Hepatic stellate cell (primary cell): ENCODE measurements at places on chromosomes 2 and 18.

- no peak for DNase-seq
These were observed 6.7 kb upstream of the LCT start for GRCh38 chr2:135843671-135844070.

- DNase-seq = no peak
These were observed 3.3 kb downstream of the APCDD1 start for GRCh38 chr18:10457767-10458166.

DNA sequence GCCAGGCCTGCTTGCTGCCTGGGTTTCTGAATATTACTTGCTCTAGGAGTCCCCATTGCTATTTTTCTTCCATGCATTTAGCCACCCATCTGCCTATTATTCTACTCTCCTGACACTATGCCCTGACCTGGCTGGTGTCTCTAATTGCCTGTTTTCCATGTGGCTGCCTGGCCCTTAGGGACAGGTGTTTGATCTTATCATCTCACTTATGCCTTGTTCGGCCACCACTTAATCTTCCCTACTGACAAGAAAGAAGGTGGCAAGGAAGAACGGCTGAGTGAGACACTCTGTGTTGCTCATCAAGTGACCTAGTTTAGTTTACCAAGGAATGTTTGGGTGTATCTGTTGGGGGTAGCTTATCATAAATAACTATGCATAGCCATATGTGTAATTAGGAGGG lies 50.4 kb upstream of the RAPH1 start:
- no peak for DNase-seq

- no peak for DNase-seq
These were observed 18.8 kb downstream of the FSIP2 start for GRCh38 chr2:185757356-185757755.

DNA sequence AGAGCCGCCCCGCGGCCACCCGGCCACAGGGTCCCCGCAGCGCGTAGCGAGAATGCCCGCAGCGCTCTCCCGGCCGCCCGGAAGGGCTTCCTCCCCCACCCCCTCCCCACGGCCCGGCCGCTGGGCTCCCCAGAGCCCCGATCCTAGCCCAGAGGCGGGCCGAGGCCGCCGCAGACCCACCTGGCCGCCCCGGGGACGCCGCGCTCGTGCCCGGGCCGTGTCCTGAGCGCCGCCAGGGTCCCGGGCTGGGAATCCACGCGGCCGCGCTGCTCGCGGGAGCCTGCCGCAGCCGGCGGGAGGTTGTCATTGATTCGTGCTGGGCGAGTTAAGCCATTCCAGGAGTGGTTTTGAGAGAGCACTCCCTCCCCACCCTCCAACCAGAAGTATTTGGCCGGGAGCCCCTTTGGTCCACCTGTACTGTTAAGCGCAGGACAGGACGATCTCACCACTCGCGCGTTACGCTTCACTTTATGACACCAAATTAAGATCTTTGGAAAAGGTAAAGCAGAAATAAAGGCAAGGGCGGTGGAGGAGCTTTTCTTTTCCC lies 206.4 kb upstream of the SMAD2 start:
- DNase-seq = no peak

DNA sequence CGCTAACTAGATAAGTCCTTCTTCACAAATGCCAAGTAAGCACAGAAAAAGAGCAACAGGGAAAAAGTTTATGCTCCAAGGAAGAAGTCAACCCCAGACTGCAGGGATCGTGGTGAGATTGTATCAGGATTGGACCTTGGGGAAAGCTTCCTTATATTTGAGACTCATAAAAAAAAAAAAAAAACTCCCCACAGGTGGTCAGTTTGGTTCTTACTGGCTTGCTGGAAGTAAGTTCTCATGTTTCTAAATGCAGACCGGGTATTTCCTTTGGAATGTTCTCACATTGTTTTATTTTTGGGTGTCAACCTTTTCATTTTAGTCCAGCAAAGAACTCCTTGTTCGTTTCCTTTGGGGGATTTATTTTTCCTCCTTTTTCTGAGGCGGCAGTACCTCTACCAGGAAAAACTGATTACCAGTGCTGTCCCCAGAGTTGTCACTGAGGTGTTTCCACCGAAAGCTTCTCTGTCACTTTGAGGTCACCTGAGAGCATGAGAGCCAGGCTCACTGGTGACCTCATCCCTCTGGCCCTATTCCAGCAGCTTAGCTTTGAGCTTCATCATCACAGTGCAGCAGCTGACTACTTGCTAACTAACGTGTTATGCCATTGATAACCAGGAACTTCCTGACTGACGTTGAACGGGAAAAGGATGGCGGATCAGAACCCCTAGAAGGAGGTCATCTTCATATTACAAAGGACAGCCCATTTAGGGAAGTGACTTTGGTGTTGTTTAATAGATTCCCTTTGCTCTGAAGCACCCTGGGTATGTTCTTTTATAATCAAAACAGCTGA lies 16.8 kb upstream of the ATP8B1 start:
- peak; percentile 46 for DNase-seq

DNA sequence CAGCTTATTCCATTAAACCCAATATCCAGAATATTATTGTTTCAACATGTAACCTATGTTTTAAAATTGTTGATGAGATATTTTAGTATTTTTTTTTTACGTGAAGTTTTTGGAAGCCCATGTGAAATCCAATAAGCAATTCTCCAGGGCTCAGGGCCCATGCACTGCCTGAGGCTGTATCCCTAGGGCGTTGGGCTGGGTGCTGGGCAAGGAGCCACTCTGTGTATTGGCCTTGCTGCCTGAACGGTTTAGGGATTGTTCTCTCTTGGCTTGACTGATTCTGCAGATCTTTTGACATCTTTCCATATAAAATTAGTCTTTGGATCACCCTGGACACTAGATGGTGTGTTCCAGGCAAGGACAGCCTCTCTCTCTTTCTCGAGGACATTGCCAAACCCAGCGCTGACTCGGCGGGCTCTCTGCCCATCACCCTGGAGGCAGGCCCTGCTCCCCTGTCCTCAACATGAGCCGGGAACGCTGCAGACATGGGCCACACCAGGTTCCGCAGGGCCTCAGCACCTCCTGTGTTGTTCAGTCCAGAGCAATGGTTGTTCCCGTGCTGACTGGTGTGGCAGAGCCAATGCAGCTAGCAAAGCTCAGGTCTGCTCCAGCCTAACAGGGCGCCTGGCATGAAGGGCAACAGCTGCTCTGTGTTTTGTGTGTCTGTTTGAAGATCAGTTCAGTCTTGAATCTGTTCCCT lies 163.0 kb downstream of the SEPTIN10 start:
- no peak for DNase-seq

GRCh38 chr2:8430628-8431027 lies 251.2 kb upstream of the ID2 start:
- DNase-seq = no peak

DNA sequence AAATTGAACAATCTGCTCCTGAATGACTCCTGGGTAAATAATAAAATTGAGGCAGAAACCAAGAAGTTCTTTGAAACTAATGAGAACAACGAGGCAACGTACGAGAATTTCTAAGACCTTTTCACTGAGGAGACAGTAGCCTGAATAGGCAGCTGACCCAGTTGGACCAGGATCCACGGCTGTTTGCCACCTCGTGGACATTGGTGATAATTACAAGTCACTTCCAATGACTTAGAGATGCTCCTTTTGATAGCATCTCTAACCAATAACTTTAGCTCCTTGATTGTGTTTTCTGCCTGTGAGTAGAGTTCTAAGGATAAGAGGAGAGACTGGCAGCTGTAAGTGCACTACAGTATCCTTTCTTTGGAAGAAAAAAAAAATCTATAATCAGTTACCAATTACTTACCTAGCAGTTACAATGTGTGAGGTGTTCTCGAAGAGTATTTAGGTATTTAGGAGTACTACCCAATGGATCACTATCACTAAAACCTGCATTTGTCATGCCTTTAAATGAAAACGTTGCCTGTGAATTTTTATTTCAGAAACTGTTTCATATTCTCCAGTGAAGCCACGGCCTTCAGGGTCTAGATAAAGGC lies 31.3 kb upstream of the CNTNAP5 start:
- DNase-seq = peak; percentile 3

- DNase-seq = no peak
These were observed 113.5 kb upstream of the NDUFV2 start for GRCh38 chr18:8989017-8989416.
